ENCODE measurements at places on chromosomes 5 and 9.

DNA sequence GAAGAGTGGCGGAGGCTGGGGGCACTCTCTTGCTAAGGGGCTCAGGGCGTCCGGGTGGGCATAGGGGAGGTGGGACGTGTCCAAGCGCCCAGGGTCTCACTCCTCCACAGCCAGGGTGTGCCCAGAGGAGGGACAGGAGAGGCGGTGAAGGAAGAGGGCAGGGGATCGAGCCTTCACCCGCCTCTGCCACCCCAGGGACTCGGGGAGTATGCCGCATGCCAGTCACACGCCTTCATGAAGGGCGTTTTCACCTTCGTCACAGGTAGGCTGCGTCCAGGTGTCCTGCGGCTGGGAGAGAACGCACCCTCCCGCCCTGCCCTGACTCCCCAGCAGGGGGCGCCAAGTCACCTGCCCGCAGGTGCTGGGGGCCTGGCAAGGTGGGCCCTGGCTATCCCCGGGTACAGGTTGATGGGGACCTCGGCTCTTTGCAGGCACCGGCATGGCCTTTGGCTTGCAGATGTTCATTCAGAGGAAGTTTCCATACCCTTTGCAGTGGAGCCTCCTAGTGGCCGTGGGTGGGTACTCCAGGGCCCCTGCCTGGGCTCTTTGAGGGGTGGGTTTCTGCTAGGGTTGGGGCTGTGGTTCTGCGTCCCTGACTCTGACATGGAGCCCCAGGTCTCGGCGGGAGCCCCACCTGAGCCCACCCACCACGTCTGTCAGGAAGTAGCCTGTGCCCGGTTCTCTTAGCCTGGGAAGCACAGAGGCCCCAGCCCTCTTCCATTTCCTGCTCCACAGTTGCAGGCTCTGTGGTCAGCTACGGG lies 552 bp downstream of the TMEM141 start:
- DNase-seq, result peak; percentile 40

- DNase-seq, result no peak
These were observed 31.5 kb upstream of the SPRY4 start for GRCh38 chr5:142356349-142356715.

- DNase-seq, result no peak
These were observed 280.7 kb downstream of the SPOCK1 start for GRCh38 chr5:137218471-137218870.

DNA sequence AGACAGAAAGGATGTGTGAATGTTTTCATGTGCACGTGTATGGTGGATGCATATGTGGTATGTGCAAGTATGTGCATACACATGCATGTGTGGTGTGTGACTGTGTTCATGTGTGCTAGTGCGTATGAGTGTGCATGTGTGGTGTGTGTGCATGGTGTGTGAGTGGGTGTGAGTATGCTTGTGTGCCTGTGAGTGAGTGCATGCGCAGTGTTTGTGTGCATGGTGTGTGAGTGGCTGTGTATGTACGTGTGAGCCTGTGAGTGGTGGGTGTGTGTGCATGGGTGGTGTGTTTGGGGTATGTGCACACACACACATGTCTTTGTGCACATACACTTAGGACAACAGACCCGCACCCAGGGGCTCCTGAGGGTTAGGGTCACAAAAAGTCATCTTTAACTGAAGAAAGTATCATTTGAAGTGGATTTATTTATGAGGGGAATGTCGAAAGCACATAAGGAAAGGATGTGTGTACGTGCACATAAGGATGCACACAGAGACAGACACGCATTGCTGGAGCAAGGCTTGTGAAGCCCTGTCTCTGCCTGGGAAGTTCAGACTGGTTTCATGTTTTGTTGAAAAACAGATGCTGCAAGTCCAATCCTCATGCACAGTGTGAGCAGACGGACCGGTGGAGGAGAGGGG lies 237.0 kb downstream of the SYK start:
- no peak for DNase-seq

- DNase-seq, result peak; percentile 24
These were observed 20.3 kb downstream of the WHRN start for GRCh38 chr9:114484854-114485443.
